H9 (cell line): ENCODE measurements at places on chromosomes 11 and 22. TPM values are rescaled to one million over a fixed set of nuclear protein-coding genes. Genes with fewer than 3 reads are reported as not detected.
A peak's percentile ranks its signal among the peaks of the same experiment; 100 is the strongest.

DNA sequence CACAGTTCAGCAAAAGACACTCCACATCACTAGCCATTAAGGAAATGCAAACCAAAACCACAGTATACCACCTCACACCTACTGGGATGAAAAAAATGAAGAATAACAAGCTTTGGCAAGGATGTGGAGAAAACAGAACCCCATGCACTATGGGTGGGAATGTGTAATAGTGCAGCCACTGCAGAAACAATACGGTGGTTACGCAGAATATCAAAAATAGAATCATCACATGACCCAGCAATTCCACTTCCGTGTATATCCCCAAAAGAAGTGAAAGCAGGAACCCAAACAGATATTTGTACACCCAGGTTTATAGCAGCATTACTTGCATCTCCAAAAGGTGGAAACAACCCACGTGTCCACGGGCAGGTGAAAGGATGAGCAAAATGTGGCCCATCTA lies 20.8 kb downstream of the CARS1 start:
- DNase-seq = no peak

The P4HA3 gene
- not detected in 2 replicates for total RNA-seq

The TMEM123 gene
- 76.7 and 77.8 TPM in 2 replicates for total RNA-seq

GRCh38 chr22:37638391-37639069 lies 939 bp upstream of the SH3BP1 start:
- DNase-seq = peak; percentile 45

The ETS1 gene
- 29.0 and 29.9 TPM in 2 replicates for total RNA-seq

GRCh38 chr22:26471522-26471921 lies 12.1 kb downstream of the HPS4 start:
- no peak for DNase-seq

GRCh38 chr11:19614370-19614940 lies 98.2 kb upstream of the NAV2 start:
- no peak for DNase-seq

DNA sequence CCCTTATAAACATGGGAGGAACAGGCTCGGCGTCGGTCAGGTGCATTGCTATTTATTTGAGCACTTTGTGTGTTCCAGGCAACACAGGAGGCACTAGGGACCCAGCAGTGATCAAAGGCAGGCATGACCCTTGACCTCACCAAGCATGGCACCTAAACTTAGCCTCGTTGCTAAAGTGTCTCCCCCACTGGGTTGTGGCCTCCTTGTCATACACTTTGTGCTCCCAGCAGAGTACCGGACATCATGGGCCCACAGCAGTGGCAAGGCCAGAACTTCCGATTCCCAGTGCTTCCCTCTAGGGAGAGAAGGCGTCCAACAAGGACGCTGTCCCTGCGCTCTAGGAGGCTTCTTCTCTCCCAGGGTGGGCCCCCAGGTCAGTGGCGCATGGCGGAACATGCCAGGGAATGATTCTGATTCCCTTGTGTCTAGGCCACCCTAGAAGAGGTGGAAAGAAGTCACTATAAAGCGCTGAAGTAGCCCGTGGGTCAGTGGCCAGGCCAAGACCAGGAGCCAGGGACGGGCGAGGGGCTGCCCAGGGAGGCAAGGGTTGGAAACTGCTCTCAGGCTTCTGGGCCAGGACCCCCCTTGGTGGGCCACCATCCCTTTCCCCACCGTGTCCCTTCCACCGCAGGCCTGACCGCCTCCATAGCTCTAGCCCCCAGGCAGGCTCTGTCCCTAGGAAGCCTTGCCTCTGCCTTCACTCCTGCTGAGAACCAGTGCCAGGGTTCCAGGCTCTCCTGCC lies 19.7 kb downstream of the TOM1 start:
- DNase-seq = no peak

DNA sequence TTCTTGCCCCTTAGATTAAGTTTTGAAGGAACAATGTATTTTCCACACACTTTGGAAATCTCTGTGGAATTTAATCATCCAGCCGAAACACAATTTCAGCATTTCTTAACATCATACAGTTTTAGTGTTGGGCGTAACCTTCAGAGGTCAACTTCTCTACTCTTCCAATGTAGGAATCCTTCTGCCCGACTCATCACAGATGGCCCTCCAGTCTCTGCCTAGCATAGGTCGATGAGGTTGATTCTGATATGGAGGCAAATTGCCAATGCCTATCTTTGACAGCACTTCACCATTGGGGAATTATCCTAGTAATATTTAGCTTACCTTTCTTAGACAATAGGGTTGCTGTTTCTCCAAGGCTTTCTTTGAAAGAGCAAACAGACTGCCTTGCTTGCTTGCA lies 175.7 kb upstream of the TTC12 start:
- no peak for DNase-seq

DNA sequence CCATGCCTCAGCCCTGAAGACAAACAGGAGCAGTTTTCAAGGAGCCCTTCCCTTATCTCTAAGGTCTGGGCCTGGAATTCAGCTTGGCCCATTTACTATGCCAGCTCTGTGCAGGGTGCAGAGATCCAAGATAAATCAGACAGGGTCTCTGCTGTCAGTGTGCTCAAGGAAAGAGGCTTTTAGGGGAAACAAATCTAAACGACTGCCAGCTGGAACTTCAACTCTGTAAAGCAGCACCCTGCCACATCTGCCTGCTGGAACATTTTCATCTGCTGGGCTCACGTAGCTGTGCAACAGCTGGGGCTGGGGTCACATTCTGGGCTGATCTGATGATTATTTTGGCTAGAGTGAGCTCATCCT lies 19.8 kb upstream of the EHF start:
- no peak for DNase-seq

- no peak for DNase-seq
Measured at GRCh38 chr11:105432241-105432995, 177.5 kb upstream of the GRIA4 start.

DNA sequence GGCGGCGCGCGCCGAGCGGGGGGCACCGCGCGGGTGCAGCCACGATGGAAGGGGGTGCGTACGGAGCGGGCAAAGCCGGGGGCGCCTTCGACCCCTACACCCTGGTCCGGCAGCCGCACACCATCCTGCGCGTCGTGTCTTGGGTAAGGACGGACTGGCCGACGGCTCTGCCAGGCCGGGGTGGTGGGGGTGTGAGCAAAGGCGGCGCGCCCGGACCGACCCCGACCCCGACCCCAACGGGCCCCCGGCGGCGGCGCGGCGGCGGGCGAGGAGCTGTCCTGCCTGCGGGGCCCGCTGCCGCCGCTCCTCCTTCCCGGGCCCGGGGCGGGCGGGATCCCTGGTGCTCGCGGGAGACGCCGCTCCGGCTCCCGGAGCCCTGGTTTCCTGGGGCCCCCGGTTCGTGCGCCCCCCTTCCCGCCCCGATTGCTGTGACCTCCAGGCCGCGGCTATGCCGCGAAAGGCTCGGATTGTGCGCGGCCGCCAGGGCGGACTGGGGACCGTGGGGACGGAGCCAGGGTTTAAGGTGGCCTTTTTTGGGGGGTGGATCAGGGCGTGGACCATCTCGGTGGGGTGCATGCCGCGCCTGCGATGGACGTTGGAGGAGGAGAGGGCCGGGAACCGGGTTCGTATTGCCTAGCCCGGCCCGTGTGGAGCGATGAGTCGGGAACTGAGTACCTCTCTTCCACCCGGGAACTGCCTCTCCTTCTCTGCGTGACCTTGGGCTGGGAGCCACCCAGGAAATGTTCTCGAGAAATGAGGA lies at the start of gene SYNGR1:
Gene SYNGR1, plus strand, starts transcription at position 25 of the 760 bp plus-strand sequence. Its CDS starts 20 bp downstream, at position 45.
- no peak for DNase-seq

The CABP4 gene
- total RNA-seq = 0.09 TPM in 1 of 2 replicates, not detected in the other

The GLB1L3 gene
- 11.2 and 11.7 TPM in 2 replicates for total RNA-seq

The DTX4 gene
- total RNA-seq = 13.0 and 13.9 TPM in 2 replicates

DNA sequence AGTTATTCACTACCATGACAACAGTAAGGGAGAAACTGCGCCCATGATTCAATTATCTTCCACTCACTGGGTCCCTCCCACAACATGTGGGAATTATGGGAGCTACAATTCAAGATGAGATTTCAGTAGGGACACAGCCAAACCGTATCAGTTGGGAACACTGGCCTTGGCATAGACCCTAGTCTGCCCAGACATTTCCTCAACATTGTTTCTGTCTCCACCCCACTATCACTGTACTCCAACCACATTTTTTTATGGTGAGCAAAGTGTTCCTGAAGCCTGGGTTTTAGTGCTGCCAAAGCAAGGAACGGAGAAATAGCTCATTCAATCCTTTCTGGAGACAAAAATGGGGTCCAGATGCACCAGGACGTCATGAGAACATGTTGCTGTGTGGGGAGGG lies 122.6 kb upstream of the CCDC179 start:
- DNase-seq = no peak

- DNase-seq = no peak
Measured at GRCh38 chr11:13119941-13120520, 110.9 kb downstream of the RASSF10 start.

The FADS2 gene
- total RNA-seq = 316 and 322 TPM in 2 replicates

- DNase-seq = no peak
Measured at GRCh38 chr11:36254713-36255112, 34.5 kb downstream of the COMMD9 start.

- no peak for DNase-seq
Measured at GRCh38 chr11:95070471-95070870, 3.8 kb downstream of the SRSF8 start.

The TRIM48 gene
- not detected in 2 replicates for total RNA-seq

DNA sequence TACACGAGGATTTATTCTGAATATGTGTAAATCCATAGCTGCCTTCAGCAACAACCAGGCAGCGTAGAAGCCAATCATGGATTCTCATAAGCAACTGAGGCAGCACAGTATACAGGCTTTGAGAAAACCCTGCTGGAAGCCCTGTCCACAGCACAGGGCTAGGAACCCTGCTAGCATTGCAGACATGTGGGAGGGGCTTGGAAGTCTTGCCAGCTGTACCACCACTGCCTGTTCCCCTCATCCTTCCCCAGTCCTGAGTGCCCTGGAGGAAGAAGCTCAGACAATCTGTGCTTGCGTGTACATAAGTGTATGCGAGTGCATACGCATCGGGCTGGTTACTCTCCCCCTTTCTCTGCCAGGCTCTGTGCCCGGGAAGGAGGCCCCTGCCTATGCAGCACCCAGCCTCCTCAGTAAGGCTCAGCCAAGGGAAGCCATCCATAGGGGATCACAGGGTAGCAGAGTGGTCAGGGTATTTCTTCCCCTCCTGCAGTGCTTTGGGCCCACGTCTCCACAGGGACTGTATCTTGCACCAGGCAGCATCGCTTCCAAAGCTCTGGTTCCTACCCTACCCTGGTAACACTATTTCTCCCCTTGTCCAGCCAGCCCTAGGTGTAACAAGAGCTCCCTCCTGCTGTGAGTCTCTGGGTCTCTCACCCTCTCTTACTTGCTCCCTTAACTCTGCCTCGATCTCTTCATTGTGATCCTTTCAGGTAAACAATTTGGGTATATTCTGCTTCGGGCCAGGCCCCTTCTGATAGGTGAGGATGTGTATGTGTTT lies 90.5 kb downstream of the GALNT18 start:
- no peak for DNase-seq

- no peak for DNase-seq
Measured at GRCh38 chr22:28768701-28769393, 3.6 kb upstream of the CCDC117 start.

GRCh38 chr11:14641801-14642200 lies 1.8 kb upstream of the PDE3B start:
- DNase-seq = no peak

The HTR3B gene
- not detected in 2 replicates for total RNA-seq

- DNase-seq = no peak
Measured at GRCh38 chr11:27934830-27935145, 173.2 kb downstream of the KIF18A start.

The ACCSL gene
- not detected in 2 replicates for total RNA-seq

DNA sequence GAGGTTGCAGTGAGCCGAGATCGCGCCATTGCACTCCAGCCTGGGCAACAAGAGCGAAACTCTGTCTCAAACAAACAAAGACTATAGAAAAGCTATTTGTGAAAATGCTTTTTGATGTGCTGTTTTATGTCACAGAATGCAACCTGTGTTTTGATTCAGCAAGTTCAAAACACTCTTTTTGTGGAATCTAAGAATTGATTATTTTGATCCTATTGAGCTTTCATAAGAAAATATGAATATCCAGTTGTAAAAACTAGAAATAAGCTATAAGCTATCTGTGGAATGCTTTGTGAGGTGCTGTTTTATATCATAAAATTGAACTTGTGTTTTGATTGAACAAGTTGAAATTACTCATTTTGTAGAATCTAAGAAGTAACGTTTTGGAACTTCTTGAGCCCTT lies 110.7 kb upstream of the VPREB1 start:
- no peak for DNase-seq

The SEC14L6 gene
- total RNA-seq = 0.46 and 1.1 TPM in 2 replicates

The C11orf16 gene
- 0.15 TPM in 1 of 2 replicates, not detected in the other for total RNA-seq

GRCh38 chr11:78902771-78903507 lies 328.3 kb upstream of the NARS2 start:
- DNase-seq = peak; percentile 58

The PKNOX2 gene
- 1.3 and 1.4 TPM in 2 replicates for total RNA-seq

DNA sequence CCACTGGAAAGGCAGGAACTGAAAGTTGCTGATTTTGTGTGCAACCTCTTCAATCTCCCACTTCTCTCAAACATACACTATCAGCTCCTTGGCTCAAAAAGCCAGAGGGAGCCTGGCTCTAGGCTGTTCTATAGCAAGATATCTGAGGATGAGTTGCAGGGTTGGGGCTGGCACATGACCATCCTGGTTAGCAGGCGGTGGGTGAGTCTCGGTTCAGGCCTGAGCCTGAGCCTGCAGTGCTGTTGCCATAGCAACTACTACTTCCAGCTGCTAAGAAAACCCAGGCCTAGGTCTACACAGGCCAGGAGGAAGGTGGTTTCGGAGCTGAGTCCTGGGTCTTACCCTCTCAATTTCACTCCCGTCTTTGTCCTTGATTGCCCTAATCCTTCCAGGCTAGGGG lies 39.0 kb downstream of the CWC15 start:
- peak; percentile 58 for DNase-seq

GRCh38 chr11:33976495-33977199 lies 74.9 kb upstream of the CAPRIN1 start:
- DNase-seq = no peak

DNA sequence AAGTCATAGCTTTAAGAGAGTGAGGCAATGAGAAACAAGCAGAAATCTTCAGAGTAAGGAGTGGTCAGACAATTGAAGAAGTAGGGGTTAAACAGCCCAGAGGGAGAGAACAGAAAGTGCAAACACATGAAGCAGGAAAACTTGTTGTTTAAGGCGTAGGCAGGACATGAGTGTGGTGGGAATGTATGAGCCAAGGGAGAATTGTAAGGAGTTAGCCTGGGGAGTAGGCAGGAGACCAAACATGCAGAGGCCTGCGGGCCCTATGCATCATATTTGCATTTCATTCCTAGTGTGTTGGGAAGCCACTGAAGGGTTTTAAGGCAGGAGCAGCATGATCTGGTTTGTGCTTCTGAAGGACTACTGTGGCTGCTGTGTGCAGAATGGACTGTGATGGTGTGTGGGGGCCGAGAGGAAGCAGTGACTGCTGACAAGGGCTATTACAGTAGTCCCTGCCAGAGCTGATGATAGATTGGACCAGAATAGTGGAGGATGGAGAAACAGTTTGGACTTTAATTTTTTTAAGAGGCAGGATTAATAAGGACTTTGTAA lies 179.9 kb upstream of the C11orf87 start:
- DNase-seq = no peak

The SYTL2 gene
- total RNA-seq = 5.0 and 5.2 TPM in 2 replicates
